AG10803 (cell line): ENCODE measurements at places on chromosomes 6 and 20.
A peak's percentile ranks its signal among the peaks of the same experiment; 100 is the strongest.

DNA sequence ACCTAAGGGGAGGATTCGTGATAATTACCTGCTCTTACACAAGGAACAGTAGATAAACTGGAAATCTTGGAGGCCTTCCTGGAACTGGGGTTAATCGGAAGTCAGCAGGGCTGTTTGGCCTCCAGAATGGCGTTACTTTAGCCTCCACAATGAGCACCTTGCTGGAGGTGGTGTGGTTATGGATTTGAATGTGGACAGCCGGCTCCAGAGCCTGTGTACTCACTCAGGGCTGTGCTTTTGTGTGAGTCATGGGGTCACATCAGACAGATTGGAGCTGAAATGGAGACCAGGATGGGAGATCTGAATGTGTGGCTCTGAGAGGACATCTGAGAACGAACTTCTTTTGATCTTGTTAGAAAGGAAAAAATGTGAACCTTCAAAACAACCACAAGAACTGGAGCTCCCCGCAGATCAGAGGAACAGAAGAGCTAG is 30.4 kb downstream of the IGF2R start:
- no peak for DNase-seq

GRCh38 chr6:95417856-95418255 is 159.5 kb upstream of the MANEA start:
- no peak for DNase-seq

GRCh38 chr20:61579908-61580307 is 327.8 kb downstream of the CDH4 start:
- no peak for DNase-seq

GRCh38 chr6:132648828-132649227 is 10.2 kb downstream of the TAAR1 start:
- no peak for DNase-seq

DNA sequence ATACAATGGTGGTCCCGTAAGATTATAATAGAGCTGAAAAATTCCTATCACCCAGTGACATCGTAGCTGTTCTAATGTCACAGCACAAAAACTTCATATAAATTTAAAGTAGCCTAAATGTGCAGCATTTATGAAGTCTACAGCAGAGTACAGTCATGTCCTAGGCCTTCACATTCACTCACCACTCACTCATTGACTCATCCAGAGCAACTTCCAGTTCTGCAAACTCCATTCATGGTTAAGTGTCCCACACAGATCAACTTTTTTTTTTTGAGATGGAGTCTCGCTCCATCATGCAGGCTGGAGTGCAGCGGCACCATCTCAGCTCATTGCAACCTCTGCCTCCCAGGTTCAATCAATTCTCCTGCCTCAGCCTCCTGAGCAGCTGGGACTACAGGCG is 20.9 kb upstream of the KCNG1 start:
- peak; percentile 63 for DNase-seq

- DNase-seq: no peak
These were observed 155.8 kb downstream of the RNGTT start for GRCh38 chr6:88807622-88808021.

- no peak for DNase-seq
These were observed 4.7 kb upstream of the MAP3K4 start for GRCh38 chr6:160986851-160987250.
